ENCODE measurements at places on chromosomes 11 and 22.

- no peak for DNase-seq
Observed at GRCh38 chr22:22669093-22669492, 24.7 kb downstream of the GGTLC2 start.

DNA sequence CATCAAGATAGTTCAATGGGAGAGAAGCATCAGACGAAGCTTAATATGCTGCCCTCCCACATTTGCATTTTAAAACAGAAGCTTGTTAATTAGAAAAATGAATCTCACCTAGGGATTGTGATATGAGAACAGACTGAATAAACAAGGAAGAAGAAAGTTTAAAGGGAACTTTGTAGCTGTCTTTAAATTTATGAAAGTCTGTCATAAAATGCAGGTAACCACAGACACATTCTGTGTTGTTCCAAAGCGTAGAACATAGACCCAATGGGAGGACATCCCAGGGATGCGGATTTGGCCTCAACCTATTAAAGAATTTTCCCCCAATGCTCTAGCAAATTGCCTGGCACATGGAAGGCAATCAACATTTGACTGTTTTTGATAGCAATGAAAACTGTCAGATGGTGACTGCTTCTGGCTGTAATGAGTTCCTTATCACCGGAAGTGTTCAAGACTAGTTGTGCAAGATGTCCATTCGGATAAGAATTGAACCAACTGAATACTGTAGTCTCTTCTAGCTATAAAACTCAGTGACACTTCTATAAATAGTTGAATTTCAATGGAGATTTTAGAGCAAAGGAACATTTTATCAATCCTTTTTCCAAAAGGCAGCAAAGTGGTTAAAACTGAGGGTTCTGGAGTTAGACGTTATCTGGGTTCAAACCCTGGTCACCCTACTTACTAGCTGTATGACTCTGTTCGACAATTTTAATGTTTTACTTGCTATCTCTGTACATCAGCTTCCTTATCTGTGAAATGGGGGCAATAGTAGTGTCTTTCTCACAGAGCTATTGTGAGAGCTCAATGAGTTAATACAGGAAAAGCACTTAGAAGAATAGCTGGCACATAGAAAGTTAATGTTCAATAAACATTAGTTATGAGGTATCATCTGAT is 64.9 kb downstream of the LIF start:
- DNase-seq: no peak

DNA sequence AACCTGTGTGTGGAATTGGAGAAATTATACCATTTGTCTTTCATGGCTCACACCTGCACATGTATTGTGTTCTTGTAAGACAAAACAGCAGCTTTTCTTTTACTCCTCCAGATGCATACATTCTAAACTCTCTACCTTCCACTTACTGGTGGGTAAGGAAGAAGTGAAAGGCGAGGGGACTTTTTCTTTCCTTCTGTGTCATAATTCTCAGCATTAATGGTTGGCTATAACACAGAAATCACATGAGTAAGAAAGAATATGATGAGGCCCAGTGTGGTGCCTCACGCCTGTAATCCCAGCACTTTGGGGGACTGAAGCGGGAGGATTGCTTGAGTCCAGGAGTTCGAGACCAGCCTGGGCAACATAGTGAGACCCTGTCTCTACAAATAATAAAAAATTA is 57.8 kb upstream of the SHANK2 start:
- DNase-seq: no peak

- DNase-seq: peak; percentile 68
Observed at GRCh38 chr11:66856496-66857233, at the start of gene LRFN4. TSS of gene LRFN4 (plus strand) at chr11:66857064. CDS start at chr11:66857745, 681 bp downstream.

- no peak for DNase-seq
Observed at GRCh38 chr11:134837166-134837886, 425.3 kb upstream of the B3GAT1 start.

DNA sequence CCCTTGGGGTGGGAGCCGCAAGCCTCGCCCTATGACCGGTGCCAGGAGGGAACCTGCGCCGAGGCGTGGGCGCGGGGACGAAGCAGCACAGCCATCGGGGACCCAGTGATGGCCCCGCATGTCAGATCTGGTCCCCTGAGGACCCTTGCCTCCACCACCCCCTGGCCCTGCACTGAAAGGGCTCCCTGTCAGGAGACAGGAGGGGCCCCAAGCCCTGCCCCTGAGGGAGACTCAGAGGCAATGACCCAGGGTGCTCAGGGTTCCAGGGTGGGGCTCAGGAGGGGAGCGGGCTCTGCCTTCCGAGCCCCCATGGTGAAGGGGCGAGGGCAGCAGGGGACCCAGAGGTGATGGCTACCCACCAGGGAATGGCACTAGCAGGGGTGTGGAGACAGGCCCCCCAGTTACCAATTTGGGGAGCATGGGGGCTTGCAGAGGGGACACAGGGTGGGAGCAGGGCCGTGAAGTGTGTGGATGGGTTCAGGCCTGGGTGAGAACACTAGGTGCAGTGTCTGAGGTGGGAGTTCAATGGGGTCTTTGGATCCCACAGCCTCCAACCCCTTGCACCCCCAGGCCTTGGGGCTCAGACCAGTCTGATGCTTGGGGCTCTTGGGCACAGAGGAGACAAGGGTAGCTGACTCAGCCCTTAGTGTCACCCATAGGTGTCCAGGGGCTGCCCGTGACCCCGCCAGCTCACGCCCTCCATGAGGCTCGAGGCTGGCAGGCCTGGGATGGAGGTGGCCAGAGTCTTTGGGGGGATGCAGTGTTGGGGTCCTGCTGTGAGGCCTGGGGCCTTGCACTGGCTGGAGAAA is 499 bp downstream of the LRRC56 start:
- no peak for DNase-seq

- peak; percentile 14 for DNase-seq
Observed at GRCh38 chr11:81497202-81497804, 1236.4 kb downstream of the FAM181B start.

GRCh38 chr11:33819278-33820035 is 45.1 kb upstream of the FBXO3 start:
- no peak for DNase-seq

GRCh38 chr11:74019860-74020259 is 11.0 kb upstream of the UCP3 start:
- DNase-seq: no peak

- DNase-seq: no peak
Observed at GRCh38 chr11:43580735-43581369, 99.7 kb upstream of the HSD17B12 start.

- no peak for DNase-seq
Observed at GRCh38 chr11:77710358-77710757, 72.8 kb upstream of the CLNS1A start.

DNA sequence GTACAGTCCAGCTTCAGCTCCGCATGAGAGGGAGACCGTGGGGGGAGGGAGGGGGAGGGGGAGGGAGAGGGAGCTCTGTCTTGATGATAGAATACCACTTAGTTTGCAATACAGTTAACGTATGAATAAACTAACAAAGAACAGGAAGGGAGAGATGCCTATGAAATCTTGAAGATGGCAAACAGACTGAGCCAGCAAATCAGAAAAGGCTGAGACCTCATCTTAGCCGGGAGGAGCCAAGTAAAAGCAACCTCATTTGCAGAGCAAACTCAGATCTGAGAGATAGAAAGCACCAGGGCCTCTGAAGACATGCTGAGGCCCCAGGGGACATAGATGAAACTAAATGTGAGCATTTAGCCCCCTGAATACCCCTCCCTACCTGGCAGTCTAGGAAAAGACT is 23.0 kb downstream of the APLP2 start:
- no peak for DNase-seq

GRCh38 chr22:46774253-46774979 is 12.0 kb downstream of the TBC1D22A start:
- DNase-seq: no peak

- DNase-seq: no peak
Observed at GRCh38 chr22:45318558-45319323, 9.0 kb downstream of the FAM118A start.

DNA sequence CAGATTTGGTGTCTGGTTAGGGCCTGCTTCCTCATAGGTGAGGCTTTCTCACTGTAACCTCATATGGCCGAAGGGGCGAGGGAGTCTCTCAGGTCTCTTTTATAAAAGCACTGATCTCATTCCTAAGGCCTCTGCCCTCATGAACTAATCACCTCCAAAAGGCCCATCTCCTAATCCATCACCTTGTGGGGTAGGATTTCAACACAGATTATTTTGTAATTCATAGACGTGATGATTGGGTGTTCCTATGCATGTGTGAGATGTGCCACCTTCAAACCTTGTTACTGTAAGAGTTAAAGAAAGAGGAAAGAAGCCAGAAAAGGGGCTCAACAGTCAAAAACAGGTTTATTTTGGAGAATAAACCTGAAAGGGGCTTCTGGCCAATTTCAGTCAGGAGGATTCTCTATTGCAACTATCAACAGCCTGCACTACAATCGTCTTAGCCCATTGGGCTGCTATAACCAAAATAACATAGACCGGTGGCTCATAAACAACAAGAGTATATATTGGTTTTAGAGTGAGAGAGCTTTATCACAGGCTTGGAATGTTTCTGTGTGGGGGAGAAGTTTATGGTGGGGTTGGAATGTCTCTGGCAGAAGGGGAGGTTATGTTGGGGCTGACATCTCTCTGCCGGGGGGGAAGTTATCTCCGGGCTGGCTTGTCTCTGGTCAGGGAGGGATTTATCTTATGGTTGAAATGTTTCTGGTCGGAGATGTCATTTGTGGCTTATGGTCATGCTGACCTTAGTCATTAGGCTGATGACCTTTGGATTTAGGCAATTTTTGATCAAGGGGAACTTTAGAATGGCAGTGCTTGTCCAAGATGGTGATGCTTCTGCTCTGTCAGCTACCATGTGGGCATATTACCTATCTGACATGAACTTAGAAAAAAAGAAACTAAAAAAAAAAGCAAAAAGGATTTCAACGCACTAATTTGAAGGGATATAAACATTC is 35.1 kb downstream of the CSF2RB start:
- DNase-seq: no peak

DNA sequence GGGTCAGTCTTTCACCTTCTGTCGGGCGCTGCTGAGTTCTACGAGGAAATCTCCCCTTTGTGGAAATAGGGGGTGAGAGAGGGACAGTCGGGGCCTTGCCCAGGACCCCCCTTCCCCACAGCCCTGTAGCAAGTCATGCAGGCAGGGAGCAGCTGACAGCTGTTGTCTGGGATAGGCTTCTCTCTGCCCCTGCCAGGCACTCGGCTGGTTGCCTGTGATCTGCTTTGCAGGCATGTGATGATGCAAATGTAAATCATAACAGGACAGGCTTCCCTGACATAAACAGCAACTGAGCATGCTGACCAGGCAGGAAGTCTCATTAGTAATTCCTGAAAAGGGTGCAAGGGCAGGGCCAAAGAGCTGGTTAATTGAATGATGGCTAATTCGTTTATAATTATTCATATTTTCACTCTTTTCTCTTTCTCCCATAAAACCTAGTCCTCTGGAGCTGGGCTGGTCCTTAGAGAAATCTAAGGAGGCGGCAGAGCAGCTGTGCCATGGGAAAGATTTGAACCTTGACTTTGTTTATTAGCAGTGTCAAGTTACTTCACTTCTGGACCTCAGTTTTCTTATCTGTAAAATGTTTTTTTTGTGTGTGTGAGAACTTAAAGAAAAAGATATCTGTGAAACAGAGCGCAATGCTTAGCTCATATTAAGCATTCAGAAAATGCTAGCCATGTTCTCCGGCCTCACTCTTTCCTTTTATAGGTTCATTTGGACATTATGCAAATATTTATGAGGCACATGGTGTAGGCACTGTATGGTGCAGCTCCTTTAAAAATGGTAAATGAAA is 129.7 kb downstream of the LDLRAD3 start:
- DNase-seq: no peak

DNA sequence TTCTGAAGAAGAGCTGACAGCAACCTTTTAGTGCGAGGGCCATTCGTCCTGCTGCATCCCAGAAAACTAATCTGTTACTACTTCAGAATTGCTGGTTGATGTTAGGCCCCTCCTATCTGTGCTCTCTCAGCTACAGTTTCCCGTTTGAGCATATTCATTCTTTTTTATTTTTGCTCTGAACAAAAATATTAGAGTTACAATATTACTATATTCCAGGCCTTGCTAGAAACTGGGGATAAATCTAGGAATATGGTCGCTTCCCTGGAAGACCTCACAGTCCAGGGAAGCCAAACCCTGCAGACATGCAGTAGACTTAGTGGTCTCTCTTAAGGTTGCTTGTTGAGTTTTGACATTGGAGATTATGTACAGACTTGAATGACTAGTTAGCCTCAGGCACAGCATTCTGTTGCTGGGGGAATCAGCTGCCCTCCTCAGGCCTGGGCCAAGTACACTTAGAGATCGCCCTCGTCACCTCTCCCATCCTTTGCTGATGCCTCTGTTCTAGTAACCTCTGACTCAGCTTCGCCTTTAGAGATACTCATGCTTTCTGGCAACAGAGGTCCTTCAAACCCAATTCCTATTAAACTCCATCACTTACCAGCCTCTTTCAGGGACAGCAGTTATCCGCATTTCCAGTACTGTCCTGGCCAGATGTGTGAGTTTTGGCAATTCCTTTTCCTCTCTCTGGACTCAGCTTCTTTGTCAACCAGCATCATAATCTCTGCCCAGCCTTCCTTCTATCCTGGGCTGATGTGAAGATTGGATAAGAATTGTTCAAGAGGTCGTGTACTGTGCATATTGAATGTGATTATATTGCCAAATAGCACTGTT is 698 bp upstream of the ANAPC15 start:
- no peak for DNase-seq

DNA sequence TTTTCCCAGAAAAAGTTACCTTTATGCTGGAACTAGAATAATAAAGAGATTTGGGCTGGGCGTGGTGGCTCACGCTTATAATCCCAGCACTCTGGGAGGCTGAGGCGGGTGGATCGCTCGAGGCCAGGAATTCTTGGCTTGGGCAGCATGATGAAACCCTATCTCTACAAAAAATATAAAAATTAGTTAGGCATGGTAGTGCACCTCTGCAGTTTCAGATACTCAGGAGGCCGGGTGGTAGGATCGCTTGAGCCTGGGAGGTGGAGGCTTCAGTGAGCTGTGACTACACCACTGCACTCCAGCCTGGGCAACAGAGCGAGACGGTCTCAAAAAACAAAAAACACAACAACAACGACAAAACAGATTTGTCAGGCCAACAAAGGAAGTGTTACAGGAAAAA is 119.3 kb upstream of the OR9Q1 start:
- no peak for DNase-seq

- DNase-seq: no peak
Observed at GRCh38 chr11:95516786-95517185, 272.8 kb downstream of the FAM76B start.

GRCh38 chr22:46673205-46673604 is 53.0 kb downstream of the GRAMD4 start:
- no peak for DNase-seq

DNA sequence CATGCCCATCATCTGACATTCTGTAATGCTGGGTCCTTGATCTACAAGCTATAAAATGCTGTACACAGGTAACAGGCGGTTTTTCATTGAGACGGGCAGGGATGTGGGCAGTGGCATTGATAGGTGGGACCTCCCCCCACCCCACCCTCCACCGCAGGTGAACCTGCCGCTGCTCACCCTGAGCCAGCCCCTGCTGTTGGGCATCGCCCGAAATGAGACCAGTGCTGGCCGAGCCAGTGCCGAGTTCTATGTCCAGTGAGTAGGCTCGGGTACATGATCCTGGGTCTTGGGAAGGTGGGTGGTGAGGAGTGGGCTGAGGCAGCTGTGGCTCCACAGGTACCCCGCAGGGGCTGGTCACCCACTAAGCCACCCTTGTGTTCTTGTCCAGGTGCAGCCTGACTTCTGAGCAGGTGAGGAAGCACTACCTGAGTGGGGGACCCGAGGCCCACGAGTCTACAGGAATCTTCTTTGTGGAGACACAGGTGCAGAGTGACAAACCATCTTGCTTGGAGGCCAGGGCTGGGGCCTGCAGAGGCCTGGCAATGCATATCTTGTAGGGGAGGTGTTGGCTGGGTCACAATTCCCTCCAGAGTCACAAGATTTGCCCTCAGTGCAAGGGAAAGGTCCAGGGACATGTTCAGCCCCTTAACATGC is 1.1 kb upstream of the DNAJC4 start:
- DNase-seq: no peak

GRCh38 chr11:24679821-24680351 is 183.0 kb downstream of the LUZP2 start:
- no peak for DNase-seq

Data from NCI-H774 (cell line).